ENCODE measurements at places on chromosomes 5 and 9. TPM values are rescaled to one million over a fixed set of nuclear protein-coding genes. Genes with fewer than 3 reads are reported as not detected.

Gene TEX48
- total RNA-seq = not detected

Gene COX7C
- 952 TPM for total RNA-seq

Gene BTNL3
- total RNA-seq = not detected

Gene WDR38
- not detected for total RNA-seq

Gene SECISBP2
- total RNA-seq = 45.8 TPM

Gene CDC20B
- total RNA-seq = not detected

- peaks cover 3% of the 10 kb centered on the region for H3K4me1 ChIP-seq
- H3K4me3 ChIP-seq = no peak overlapping the region
- no peaks in the 10 kb centered on the region for H3K36me3 ChIP-seq
- H3K27me3 ChIP-seq = no peaks in the 10 kb centered on the region
Observed at GRCh38 chr5:142874540-142874939, 104.4 kb downstream of the ARHGAP26 start.

- no peak overlapping the region for H3K4me3 ChIP-seq
- H3K27me3 ChIP-seq = no peaks in the 10 kb centered on the region
- DNase-seq = no peak
- no peaks in the 10 kb centered on the region for H3K4me1 ChIP-seq
- no peak overlapping the region for H3K27ac ChIP-seq
Observed at GRCh38 chr5:108953940-108954339, 206.2 kb downstream of the FER start.

GRCh38 chr5:132797651-132798050, 15.5 kb upstream of the SOWAHA start:
- no peak overlapping the region for H3K4me3 ChIP-seq
- no peak overlapping the region for H3K27ac ChIP-seq
- peaks cover 12% of the 10 kb centered on the region for H3K27me3 ChIP-seq
- H3K36me3 ChIP-seq = no peaks in the 10 kb centered on the region
- no peak for DNase-seq

DNA sequence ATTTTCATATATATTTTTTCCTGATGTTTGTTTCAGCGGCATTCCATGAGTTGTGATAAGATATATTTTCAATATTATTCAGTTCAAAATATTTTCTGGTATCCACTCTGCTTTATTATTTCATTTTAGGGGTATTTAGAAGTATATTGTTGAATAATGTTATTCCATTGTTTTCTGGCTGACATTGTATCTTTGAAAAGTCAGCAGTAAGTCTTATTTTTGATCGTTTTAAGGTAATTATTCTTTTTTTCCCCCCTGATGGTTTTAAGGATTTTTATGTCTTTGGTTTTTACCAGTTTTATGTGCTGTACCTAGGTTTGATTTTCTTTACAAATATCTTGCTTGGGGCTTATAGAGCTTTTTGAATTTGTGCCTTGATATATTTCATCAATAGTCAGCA, 6.6 kb upstream of the GLRA1 start:
- peaks cover 2% of the 10 kb centered on the region for H3K36me3 ChIP-seq
- peaks cover 5% of the 10 kb centered on the region for H3K27me3 ChIP-seq
- no peak for DNase-seq
- H3K4me3 ChIP-seq = no peak overlapping the region
- no peaks in the 10 kb centered on the region for H3K4me1 ChIP-seq

- DNase-seq = no peak
- H3K27me3 ChIP-seq = no peaks in the 10 kb centered on the region
- H3K36me3 ChIP-seq = peaks cover 28% of the 10 kb centered on the region
- H3K4me3 ChIP-seq = no peak overlapping the region
Observed at GRCh38 chr5:172059661-172060100, 53.2 kb upstream of the FBXW11 start.

DNA sequence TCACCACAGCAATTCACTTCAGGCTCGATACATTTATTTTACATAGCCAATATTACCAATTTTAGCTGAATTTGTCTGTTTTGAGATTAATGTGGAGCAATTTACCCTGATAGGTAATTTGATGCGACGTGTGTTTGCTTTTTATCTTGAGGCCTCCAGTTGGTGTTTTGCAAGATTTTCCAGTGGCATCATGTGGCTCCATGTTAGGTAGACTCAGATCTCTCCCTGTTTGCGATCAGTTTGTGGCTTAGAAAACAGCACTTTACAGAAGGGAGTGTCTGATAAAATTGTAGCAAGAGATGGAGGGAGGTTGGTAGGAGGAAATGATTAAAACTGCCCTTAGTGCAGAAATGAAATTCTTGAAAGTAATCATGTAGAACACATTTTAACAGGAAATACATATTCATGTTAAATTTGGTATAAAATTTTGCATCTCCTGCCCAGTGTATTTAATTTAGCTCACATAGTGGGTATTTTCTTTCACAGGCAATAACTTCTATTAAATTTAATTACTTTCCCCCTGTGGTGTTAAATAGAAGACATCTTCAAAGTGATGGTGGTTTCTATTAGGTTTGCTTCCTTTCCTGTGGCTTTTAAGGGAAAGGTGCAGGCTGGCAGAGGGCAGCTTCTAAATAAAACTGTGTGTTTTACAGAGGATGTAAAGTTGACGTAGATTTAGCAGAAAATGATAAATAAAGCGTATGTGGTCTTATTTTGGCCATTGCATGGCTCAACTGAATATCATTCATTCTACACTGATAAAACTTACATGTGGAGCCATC, 135.8 kb downstream of the KDM4C start:
- H3K4me1 ChIP-seq = peaks cover 39% of the 10 kb centered on the region
- H3K27me3 ChIP-seq = no peaks in the 10 kb centered on the region
- no peak for DNase-seq
- no peak overlapping the region for H3K4me3 ChIP-seq
- peaks cover 31% of the 10 kb centered on the region for H3K36me3 ChIP-seq

DNA sequence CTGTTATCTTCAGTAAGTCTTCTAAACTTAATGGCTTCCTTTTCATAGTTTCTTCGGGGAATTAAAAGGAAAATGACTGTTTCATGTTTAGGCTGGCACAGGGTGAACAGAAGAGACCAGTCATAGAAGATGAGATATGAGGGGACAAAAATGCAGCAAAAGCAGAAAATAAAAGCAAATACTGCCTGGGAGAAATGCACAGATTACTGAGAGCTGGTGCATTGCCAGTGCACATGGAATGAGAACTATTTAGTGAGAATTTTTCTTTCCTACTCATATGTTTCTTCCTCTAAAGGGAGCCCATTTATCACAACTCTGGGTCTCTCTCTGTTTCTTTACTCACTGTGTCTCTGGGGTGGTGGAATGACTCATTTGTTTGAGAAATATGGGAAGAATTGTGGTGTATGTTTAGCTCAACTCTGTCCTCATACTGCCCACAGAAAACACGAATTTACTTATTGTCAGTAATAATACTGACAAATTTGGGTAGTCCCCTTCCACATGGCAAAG, 25.9 kb upstream of the ANKRD55 start:
- no peak overlapping the region for H3K4me3 ChIP-seq
- no peaks in the 10 kb centered on the region for H3K36me3 ChIP-seq
- DNase-seq = peak; percentile 9
- peaks cover 3% of the 10 kb centered on the region for H3K4me1 ChIP-seq

- H3K27ac ChIP-seq = peak overlapping the region; percentile 95
- DNase-seq = no peak
- H3K4me1 ChIP-seq = peaks cover 73% of the 10 kb centered on the region
- peak overlapping the region; percentile 69 for H3K4me3 ChIP-seq
- H3K27me3 ChIP-seq = no peaks in the 10 kb centered on the region
- peaks cover 12% of the 10 kb centered on the region for H3K36me3 ChIP-seq
Observed at GRCh38 chr5:96962540-96962991, 26.7 kb downstream of the LNPEP start.

GRCh38 chr5:148372893-148373292, 10.9 kb upstream of the FBXO38 start:
- H3K4me1 ChIP-seq = no peaks in the 10 kb centered on the region
- no peak overlapping the region for H3K4me3 ChIP-seq
- H3K27ac ChIP-seq = no peak overlapping the region
- no peak for DNase-seq
- peaks cover 16% of the 10 kb centered on the region for H3K36me3 ChIP-seq

DNA sequence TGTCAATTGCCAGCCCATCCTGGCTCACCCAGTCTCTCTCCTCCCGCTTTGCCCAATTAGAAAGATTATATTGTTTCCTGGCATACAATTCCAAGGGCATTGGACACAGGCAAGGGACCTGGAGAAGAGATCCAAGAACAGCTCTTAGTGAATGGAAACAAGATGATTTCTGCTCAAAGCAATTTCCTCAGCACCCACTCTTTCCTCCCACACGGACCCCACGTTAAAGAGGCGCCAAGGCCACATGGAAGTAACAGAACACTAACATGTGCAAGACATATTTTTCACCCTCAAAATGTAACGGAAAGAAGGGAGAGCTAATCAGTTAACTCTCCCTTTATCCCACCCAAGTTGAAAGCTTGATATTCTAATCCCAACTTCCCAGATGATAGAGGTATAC, 111.2 kb downstream of the LHFPL2 start:
- no peak for DNase-seq
- no peak overlapping the region for H3K4me3 ChIP-seq
- no peaks in the 10 kb centered on the region for H3K4me1 ChIP-seq
- no peaks in the 10 kb centered on the region for H3K27me3 ChIP-seq
- no peak overlapping the region for H3K27ac ChIP-seq

GRCh38 chr5:45694255-45694814, 1.8 kb downstream of the HCN1 start:
- H3K4me3 ChIP-seq = no peak overlapping the region
- peaks cover 5% of the 10 kb centered on the region for H3K4me1 ChIP-seq
- peaks cover 2% of the 10 kb centered on the region for H3K36me3 ChIP-seq
- no peak for DNase-seq
- peaks cover 33% of the 10 kb centered on the region for H3K27me3 ChIP-seq

GRCh38 chr9:37209431-37210386, 89.3 kb downstream of the ZCCHC7 start:
- no peak overlapping the region for H3K4me3 ChIP-seq
- H3K4me1 ChIP-seq = peaks cover 36% of the 10 kb centered on the region
- DNase-seq = no peak
- H3K27me3 ChIP-seq = no peaks in the 10 kb centered on the region

- no peaks in the 10 kb centered on the region for H3K4me1 ChIP-seq
- no peak overlapping the region for H3K4me3 ChIP-seq
- H3K36me3 ChIP-seq = no peaks in the 10 kb centered on the region
- peaks cover 9% of the 10 kb centered on the region for H3K27me3 ChIP-seq
- no peak for DNase-seq
Observed at GRCh38 chr5:82766206-82766605, 311.0 kb downstream of the TMEM167A start.

DNA sequence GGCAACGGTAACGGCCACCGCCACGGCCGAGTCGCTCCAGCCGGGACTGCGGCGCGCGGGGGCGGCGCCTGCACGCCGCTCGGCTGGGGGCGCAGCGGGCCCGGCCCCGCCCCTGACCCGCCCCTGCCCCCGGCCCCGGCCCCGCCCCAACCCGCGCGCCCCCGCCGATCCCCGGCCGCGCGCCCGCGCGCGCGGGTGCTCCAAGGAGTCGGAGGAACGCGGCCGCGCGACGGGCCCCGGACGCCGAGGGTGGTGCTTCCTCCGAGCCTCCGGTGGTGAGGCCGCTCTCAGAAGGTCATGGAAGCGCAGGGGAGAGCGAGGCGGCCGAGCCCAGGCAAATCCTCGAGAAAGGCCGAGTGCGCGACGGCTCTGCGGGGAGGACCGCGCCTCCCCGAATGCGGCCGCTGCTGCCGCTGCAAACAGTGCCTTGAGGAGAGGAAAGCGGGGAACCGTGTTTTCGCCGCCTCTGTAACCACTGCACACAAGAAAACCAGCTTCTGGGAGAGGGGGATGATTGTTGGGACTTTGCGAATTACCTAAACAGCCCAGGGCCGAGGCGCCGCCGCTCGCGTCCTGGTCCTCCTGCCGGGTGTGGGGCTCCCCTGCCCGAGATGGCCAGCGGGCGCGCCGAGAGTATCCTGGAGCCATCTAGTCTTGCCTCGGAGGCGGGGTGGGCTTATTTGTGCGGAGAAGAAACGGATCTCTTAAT, at the start of gene LIFR:
TSS of gene LIFR (minus strand) at position 48 of the 709 bp plus-strand sequence. CDS start 25,999 bp downstream, outside the sequence.
- peak within 1 kb of the TSS; percentile 79 for H3K4me3 ChIP-seq
- no peaks in the 10 kb centered on the region for H3K36me3 ChIP-seq
- H3K27ac ChIP-seq = no peak within 1 kb of the TSS

DNA sequence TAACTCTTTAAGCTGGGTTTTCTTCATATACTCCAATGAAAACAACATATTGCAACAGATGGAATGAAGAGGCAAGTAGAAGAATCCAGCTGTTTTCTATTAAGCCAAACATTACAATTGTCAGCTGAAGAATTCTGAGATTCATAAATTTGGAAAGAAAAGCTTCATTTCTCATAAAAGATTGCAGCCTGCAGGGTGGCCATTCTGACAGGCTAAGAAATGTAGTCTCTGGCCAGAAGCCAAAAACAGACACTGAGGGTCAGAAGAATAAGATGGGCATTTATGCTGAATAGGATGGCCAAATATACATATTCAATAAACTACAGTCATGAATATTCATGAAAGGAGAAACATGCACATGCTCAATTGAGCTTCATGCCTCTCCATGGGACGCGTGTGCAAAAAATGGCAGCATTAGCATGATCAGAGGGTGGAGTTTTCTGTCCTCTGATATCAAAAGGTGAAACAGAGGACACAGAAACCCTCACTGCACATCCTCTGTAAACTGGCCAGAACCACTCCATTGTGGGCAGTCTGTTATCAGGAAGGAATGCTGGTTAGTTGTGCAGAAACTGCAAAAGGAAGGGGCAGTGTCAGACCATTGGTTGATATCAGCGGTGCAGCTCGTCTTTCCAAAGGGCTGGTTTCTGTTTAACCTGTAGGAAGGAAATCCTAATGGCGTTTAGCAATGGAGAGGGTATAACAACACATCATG, 50.2 kb downstream of the FXN start:
- no peak overlapping the region for H3K4me3 ChIP-seq
- no peak overlapping the region for H3K27ac ChIP-seq
- no peaks in the 10 kb centered on the region for H3K27me3 ChIP-seq
- H3K4me1 ChIP-seq = no peaks in the 10 kb centered on the region
- DNase-seq = no peak
- H3K36me3 ChIP-seq = peaks cover 4% of the 10 kb centered on the region

DNA sequence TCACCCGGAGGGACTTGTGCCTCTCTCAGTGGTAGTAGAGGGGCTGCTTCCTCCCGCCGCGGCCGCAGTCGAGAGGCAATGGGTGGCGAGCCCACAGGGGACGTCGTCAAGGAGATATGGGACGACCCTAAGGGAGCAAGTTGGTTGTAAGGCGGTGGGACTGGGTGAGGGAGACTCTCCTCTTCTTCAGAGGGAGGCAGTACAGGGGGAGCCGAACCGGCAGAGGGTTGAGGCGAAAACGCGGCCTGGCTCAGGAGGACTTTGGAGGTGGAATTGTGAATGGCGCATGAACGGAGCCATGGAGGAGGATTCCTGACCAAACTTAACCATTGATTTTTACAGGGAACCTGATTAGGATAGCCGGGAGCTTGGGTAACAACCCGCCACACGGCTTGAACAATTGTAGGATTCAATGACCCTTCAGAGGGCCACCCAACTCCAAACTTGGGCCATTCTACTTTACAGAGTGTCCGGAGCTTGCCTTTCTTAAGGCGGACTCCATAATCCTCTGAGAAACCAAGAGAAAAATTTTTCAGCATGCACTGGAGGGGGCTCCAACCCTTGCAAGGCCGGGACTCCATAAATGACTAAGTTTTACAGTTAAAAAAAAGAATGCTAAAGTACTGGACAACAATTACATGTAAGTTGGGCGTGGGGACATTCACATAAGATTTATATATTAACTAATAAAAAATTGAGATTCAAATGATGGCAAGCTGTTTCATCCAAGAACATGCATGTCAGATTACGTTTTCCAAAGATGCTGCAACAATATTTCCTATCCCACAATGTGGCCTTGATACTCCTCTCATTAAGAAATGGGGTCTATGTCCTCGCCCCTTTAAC, 19.4 kb upstream of the RHOBTB3 start:
- H3K27me3 ChIP-seq = peaks cover 6% of the 10 kb centered on the region
- no peak for DNase-seq
- H3K4me1 ChIP-seq = peaks cover 30% of the 10 kb centered on the region
- no peaks in the 10 kb centered on the region for H3K36me3 ChIP-seq
- no peak overlapping the region for H3K27ac ChIP-seq
- no peak overlapping the region for H3K4me3 ChIP-seq

Measured in activated naive CD4-positive, alpha-beta T cell treated with anti-CD3 and anti-CD28 coated beads for 36 hours (primary cell).